RCC 7860 (cell line): ENCODE measurements at places on chromosomes 4 and X.

DNA sequence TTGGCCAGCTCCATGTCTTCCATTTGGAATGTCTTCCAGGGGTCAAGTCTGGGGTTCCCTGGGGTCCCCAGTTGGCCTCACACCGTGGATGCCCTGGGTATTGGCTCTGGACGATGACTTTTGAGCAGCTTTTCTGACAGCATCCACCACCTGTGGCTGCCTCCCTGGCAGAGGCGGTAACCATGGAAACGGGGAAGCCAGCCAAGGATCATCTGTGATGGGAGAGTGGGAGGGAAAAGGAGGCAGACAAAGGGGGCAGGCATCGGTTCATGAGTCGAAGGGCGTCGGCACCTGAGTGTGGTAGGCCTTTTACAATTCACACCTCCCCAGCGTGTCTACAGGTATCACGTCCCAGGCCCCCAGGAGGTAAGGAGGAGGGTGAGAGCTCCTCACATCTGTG lies 152.2 kb downstream of the ASMT start:
- no peak for DNase-seq

DNA sequence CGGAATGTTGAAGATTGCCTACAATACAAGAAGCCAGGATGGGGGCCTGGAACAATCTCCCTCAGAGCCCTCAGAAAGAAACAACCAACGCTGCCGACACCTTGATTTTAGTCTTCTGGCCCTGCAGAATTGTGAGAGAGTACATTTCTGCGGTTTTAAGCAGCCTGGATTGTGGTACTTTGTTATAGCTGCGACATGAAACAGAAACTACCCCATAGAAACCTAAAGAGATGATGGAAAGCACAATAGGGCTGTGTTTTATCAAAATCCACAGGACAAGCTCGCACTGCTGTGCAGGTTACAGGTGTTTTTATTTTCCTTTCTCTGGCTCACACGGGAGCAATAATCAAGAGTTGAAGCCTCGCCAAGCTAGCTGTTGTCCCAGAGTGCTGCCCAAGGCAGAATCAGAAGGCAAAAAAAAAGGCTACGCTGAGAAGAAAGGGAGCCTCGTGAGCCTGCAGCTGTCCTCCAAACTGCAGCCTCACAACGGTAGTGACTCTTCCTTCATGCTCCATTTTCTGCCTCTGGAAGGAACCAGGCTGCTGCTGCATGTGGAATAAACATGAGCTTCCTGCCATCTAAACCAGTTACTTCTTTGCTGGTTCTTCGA lies 232.4 kb downstream of the LDB2 start:
- DNase-seq, result no peak

DNA sequence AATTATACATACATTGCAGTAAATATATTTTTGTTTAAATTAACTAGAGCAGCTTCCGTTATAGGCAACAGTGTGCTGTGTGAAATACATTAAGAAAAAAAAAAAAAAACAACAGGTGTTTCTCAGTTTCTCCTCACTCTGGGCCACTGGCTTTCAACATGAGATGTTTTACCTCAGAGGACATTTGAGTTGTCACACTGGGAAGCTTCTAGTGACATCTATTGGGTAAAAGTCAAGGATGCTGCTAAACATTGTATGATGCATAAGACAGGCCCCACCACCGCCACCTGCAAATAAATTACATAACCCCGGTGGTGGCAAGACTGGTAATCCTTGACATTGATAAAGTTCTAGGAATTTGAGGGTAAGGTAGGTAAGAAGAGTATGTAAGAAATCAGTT lies 1512.2 kb downstream of the C4orf33 start:
- no peak for DNase-seq

DNA sequence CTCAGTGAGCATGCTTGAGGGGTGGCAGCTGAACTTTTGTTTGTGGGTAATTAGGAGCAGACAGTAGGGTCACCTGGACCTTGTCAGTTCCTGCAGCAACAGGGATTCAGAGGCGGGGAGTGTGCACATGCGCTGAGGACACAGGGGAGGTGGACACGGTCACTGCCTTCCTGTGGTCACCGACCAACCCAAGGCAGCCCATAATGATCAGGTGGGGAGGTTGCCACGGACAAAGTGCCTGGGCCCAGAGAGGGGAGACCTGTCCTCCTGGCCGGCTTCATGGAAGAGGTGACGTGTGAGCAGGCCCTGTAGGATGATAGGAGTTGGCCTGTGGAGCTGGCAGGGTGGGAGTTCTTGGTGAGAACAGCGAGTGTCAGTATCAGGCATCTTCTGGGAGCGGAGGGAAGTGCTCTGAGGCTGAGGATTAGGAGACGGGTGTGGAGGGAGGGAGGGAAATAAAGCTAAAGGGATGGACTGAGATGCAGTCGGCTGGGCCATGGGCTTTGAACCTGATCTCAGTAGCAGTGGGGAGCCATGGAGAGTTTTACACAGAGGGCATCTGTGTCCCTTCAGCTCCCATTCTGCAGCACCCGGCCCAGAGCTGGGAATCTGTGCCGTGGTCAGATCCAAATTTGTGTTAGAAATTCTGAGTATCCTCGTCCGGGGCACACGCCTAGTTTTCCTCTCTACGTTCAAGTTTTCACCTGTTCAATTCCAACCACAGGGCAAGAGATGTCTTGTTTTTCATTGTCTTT lies 100.0 kb downstream of the PSAPL1 start:
- no peak for DNase-seq

DNA sequence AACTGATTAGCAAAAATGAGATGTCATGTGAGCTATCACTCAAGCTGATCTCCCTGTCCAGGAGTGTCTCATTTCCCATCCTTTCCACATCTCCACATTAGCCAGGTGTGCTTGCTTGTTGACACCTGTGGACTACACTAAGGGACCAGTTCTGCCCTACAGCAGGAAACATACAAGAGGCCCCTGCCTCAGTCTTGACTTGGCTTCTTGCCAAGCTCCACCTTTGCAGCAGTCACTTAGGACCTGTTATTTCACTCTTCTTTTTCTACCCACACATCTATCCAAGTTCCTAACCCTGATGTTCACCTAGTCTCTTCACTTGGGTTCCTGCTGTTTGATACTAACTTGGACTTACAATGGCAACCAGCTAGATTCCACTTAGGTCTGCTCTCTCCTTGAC lies 13.2 kb downstream of the FRMD7 start:
- no peak for DNase-seq

DNA sequence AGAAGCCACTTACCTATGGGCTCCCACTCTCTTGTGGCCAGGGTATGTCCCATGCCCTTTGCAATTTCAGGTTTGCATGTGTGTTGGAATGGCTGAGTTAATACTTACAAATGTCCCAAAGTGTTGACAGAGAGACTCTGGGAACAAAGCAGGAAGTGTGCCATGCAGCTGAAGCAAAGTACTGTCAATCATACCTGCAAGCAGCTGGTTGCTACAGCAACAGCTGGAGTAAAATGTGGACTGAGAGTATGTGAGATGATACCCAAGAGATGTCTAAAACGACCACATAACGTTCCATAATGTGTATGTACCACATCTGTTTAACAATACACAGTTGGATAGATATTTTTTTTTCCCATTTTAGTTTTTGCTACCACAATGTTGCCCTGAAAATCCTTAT lies 82.8 kb upstream of the CAMK2D start:
- DNase-seq, result no peak

- DNase-seq, result no peak
Observed at GRCh38 chr4:1695913-1696312, 11.8 kb upstream of the FAM53A start.

GRCh38 chr4:143441678-143442077 lies 71.8 kb upstream of the SMARCA5 start:
- DNase-seq, result no peak

- DNase-seq, result no peak
Observed at GRCh38 chr4:52197306-52197705, 146.2 kb downstream of the SPATA18 start.

- DNase-seq, result no peak
Observed at GRCh38 chrX:29012867-29013266, 425.6 kb downstream of the IL1RAPL1 start.

DNA sequence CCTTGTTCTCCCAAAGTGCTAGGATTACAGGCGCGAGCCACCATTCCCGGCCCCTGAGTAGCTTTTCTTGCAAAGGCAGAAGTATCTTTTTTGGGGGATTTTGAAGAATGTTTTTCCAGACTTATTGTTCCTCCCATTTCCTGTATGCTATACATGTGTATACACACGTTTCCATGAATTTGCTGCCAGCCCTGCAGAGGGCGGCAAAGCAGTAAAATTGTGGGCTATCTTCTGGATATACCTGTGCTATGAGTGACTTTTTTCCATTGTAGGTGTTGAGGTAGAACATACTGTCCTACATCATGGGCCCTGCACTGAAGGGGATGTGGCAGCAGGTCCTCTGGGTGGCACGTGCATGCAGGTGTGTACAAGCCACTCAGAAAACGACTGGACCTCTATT lies 16.9 kb upstream of the MED28 start:
- DNase-seq, result no peak

GRCh38 chr4:87716371-87717265 lies 66.5 kb downstream of the DMP1 start:
- DNase-seq, result no peak

GRCh38 chr4:152536545-152537182 lies 772 bp upstream of the FBXW7 start:
- DNase-seq, result no peak

- no peak for DNase-seq
Observed at GRCh38 chr4:34293459-34293858, 1950.9 kb downstream of the ARAP2 start.

- peak; percentile 82 for DNase-seq
Observed at GRCh38 chrX:8846266-8846665, 45.1 kb upstream of the FAM9A start.

DNA sequence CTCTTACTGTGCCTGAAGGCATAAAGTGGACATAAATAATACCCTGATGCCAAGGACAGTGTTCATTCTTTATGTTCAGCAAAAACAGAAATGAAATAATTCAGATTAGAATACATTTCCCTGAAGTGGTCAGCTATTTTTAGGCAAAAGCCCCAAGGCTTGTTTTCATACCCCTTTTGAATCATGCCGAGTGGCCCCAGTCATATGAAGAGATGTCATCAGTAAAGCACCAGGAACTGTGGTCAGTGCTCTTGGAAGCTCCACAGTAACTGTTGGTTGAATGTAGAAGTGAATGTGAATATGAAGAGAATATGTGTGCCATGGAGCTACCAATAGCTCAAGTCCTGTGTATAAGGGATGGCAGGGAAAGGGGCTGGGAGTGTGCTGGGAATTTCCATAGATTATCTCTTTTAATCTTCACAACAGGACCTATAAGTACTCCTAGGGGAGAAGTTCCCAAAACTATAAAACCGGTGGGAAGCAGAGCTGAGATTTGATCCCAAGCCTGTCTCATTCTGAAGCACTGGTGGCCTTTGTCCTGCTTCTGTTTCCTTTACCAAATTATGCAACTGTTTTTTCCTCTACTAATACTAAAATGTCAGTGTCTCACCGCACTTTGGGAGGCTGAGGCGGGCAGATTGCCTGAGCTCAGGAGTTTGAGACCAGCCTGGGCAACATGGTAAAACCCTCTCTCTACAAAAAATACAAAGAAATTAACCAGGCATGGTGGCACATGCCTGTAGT lies 52.6 kb downstream of the FNIP2 start:
- DNase-seq, result no peak

GRCh38 chrX:83260288-83260687 lies 247.8 kb upstream of the POU3F4 start:
- no peak for DNase-seq

DNA sequence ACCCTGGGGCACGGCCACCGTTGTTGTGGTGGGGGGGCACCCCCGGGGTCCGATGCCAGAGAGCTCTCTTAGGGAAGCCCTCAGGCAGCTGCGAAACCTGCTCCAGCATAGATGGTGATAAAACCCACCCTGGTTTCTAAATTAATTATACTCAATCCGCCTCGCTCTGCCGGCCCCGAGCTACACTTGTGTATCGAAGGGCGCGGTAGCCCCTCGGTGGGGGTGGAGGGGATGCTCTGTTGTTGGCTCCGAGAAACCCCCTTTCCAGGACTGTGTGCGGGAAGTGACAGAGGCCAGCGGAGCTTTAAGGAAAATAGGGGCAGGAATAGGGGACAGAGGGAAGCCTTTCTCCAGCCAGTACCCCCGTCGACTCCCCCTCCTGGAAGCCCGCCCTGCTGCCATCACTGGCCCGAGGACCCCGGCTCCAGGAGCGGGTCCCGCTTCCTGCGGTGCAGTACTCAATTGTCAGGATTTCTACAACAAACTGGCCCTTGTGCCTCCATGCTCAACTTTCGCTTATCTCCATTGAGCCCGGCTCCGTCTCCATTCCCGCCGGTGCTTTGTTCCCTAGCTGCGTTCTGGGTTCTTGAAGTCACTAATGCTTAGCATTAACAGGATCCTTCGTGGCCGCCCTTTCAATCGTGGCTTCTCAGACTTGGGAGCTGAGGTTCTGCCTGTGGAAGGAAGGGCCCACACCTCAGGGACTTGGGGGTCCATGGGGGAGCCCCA lies 408.2 kb downstream of the BCOR start:
- no peak for DNase-seq

- DNase-seq, result no peak
Observed at GRCh38 chrX:14274691-14275090, 245.0 kb upstream of the GEMIN8 start.

DNA sequence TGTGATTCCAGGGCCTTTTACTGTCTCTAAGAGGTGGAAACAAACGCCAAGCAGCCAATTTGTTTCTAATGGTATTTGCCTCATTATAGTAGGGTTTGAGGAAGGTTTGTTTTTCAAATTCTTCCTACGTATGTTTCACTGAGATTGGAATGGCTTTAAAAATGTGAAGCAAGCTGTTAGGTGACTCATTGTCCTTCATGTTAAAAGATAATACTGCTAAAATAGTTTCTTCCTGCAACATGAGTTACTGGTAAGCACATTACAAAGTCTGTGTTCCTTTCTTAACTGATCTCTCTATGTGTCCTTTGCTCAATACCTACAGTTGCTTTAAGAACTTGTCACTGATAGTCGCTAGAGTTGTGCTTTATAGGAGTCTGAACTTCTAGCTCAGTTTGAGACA lies 1183.9 kb downstream of the RPA4 start:
- no peak for DNase-seq

DNA sequence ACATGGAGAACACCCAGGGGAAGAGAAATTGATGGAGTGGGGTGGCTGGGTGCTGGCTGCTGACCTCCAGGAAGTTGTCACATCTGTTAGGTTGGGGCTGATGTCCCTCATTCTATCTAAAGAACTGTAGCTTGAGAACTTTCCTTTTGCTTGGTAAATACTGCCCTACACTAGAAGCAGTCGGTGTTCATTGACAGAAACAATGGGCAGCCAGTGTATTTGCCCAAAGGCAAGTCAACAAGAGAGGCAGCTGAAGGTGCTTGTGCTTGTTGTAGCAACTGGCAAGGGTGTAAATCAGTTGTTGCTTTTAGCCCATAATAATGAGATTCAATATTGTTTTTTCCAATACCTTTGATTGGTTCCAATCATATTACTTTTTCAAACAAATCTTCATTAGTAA lies 956 bp downstream of the TMEM154 start:
- DNase-seq, result no peak
